ENCODE measurements at places on chromosomes 5 and 9.

- DNase-seq = no peak
- no peaks in the 10 kb centered on the region for H3K36me3 ChIP-seq
- H3K27me3 ChIP-seq = no peaks in the 10 kb centered on the region
- H3K4me1 ChIP-seq = no peaks in the 10 kb centered on the region
These were observed 18.0 kb upstream of the STARD4 start for GRCh38 chr5:111530298-111530740.

GRCh38 chr5:132657676-132658380, at the start of gene IL13:
Gene IL13, plus strand, starts transcription at chr5:132658173. Its CDS starts 14 bp downstream, at chr5:132658187.
- no peaks in the 10 kb centered on the region for H3K27me3 ChIP-seq
- no peaks in the 10 kb centered on the region for H3K36me3 ChIP-seq
- H3K27ac ChIP-seq = no peak within 1 kb of the TSS
- no peak within 1 kb of the TSS for H3K4me3 ChIP-seq

GRCh38 chr9:101246691-101247090, 138.1 kb downstream of the BAAT start:
- H3K4me1 ChIP-seq = peaks cover 7% of the 10 kb centered on the region
- no peak overlapping the region for H3K4me3 ChIP-seq
- H3K27me3 ChIP-seq = no peaks in the 10 kb centered on the region
- no peaks in the 10 kb centered on the region for H3K36me3 ChIP-seq
- DNase-seq = peak; percentile 14
- H3K27ac ChIP-seq = no peak overlapping the region

DNA sequence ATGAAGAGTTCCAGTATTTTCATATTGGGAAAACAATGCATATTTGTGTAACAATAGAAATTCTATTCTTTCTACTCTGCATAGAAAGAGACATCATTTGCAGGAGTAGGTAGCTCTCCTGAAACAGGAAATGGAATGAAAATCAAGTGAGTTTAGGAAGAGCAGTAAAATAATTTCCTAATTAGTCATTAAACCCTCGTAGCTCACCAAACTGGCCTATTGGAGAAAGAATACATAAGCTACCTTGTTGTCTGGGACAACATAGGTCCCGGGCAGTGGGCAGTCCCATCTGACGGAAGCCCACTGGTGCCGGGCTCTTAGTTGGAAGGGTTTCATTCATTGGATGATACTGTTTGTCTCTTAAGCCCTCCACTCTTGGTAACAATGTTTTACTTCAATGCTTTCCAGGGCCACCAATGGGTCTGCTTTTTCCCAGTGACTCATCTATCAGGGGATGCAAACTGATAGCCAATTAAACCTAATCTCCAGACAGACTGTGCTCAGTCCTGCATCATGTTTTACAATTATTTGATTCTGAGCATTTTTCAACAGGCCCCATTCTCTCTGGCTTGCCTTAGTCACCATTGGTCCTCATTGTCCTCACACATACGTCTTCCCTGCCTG, 46.5 kb downstream of the GNA14 start:
- no peak for DNase-seq
- H3K27ac ChIP-seq = no peak overlapping the region
- no peaks in the 10 kb centered on the region for H3K36me3 ChIP-seq
- H3K4me1 ChIP-seq = no peaks in the 10 kb centered on the region
- H3K27me3 ChIP-seq = no peaks in the 10 kb centered on the region
- H3K4me3 ChIP-seq = no peak overlapping the region

GRCh38 chr5:94374336-94374735, 244.1 kb downstream of the KIAA0825 start:
- no peak for DNase-seq
- no peak overlapping the region for H3K4me3 ChIP-seq
- H3K4me1 ChIP-seq = no peaks in the 10 kb centered on the region

- no peaks in the 10 kb centered on the region for H3K4me1 ChIP-seq
- H3K4me3 ChIP-seq = no peak overlapping the region
- no peaks in the 10 kb centered on the region for H3K36me3 ChIP-seq
- no peak for DNase-seq
- H3K27ac ChIP-seq = no peak overlapping the region
- no peaks in the 10 kb centered on the region for H3K27me3 ChIP-seq
These were observed 39.0 kb upstream of the BARX1 start for GRCh38 chr9:93994132-93994531.

DNA sequence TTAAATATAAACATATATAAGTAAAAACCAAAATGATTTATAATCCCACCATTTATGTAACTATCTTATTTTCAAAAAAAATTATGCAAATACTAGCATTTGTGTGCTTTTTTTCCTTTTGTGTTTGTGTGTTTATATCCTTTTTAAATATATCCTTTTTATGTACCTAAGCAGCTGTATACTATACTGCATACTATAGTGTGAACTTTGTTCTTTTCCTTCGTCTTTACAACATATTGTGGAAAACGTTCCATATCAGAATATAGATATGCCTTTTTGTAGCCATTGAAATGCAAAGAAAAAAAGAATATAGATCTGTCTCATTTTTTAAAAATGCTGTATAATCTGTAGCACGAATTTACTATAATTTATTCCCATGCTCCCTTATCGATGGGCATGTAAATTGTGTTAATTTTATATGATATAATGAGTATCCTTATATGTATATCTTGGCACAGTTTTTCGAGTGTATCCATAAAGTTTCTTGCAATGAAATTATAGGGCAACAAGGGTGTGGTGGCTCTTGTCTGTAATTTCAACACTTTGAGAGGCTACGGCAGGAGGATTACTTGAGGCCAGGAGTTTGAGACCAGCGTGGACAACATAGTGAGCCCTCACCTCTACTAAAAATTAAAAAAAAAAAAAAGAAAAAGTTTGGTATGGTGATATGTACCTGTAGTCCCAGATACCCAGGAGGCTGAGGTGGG, 83.3 kb downstream of the STK32A start:
- no peaks in the 10 kb centered on the region for H3K27me3 ChIP-seq
- no peak overlapping the region for H3K4me3 ChIP-seq
- H3K36me3 ChIP-seq = no peaks in the 10 kb centered on the region
- H3K27ac ChIP-seq = no peak overlapping the region
- no peak for DNase-seq
